ENCODE measurements at places on chromosomes 5 and 9. TPM values are rescaled to one million over a fixed set of nuclear protein-coding genes. Genes with fewer than 3 reads are reported as not detected.

- DNase-seq, result no peak
Measured at GRCh38 chr5:157487358-157487757, 27.3 kb downstream of the NIPAL4 start.

NPR3 gene
- total RNA-seq, result 156 TPM

TPPP gene
- total RNA-seq, result 2.5 TPM

TAF1L gene
- not detected for total RNA-seq

GRCh38 chr9:103533318-103533717 lies 538.2 kb downstream of the CYLC2 start:
- no peak for DNase-seq

LCN1 gene
- not detected for total RNA-seq

DNA sequence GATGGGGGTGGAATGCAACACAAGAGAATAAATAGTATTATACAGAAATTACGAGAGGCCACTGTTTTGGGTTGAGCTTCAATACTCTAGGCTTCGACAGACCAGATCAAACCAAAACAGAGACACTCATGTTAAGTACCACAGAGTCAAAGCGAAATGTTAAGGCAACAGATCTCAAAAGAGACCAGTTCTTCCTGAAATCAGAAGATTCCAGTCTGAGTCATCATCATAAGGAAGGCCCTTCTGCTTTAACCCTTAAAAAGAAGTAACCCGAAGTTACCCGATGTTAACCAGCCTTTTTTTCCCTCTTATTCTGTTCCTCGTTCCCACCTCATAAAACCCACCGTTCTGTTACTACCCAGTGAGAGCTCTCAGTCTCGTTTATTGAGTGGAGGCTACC lies 75.9 kb downstream of the SFXN1 start:
- no peak for DNase-seq

DNA sequence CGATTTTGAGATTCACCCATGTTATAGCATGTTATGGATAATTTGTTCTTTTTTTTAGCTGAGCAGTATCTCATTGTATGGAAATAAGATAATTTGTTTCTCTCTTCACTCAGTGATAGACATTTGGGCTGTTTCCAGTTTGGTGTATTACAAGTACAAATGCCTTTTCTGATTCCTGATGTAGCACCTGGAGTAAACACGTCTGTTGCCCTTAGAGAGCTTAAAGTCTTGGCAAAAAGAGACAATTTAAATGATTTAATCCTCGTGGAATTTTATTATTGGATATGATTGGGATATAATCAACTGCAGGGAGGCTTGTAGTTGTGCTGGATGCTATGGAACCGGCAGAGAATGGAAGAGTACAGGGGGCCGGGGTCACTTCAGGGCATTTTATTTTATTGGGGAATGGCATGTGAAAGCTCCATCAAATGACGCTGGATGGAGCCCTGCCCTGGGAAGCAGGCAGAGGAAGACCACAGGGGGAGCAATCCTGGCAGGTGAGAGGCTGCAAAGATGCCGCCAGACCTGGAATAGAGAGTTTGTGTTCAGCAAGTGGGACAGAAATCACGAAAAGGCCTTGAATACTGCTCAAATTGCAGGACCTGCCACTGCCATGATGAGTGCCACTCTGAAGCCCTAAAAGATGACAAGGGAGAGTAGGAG lies 31.0 kb upstream of the TGFBI start:
- no peak for DNase-seq

GRCh38 chr9:114278881-114279570 lies 43.9 kb upstream of the ORM1 start:
- no peak for DNase-seq

- DNase-seq, result no peak
Measured at GRCh38 chr9:37966412-37967013, 62.6 kb upstream of the SLC25A51 start.

- DNase-seq, result no peak
Measured at GRCh38 chr5:109246841-109247592, 162.8 kb downstream of the PJA2 start.

DNA sequence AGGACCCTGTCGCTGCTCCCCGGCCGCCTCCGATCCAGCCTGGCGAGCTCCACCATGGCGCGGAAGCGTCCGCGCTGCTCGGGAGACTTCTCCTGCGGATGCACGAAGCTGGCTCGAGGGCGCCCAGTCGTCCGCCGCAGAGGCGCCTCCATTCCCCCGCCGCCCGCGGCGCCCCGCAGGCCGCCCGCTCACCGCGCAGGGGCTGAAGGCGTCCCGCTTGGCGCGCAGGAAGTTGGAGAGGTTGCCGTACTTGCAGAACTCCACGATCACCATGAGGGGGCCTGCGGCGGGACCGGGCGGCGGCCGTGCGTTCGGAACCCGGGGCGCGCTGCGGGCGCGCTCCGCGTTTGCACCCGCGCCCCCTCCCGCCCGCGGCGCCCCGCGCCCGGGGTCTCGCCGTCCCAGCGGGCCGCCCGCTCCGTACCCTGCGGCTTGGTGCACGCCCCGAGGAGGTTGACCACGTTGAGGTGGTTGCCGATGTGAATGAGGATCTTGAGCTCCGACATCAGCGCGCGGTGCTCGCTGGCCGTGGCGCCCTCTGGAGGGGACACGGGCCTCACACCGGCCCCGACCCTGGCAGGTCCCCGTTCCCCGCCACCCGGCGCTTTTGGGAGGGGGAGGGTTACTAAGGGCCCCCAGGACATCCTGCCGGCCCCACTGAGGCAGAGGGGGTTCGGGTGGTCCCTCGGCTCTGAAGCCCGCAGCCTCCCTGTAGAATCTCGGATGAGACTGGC lies 27.7 kb upstream of the SCGB3A1 start:
- no peak for DNase-seq

CDH9 gene
- total RNA-seq, result not detected

GRCh38 chr9:87500491-87501270 lies 3.0 kb downstream of the DAPK1 start:
- no peak for DNase-seq

Data from adrenal gland (tissue), 19 donors.